ENCODE measurements at places on chromosomes 16 and 17.

- peak; percentile 90 for DNase-seq
Measured at GRCh38 chr16:1331712-1332617, 1.5 kb upstream of the BAIAP3 start.

DNA sequence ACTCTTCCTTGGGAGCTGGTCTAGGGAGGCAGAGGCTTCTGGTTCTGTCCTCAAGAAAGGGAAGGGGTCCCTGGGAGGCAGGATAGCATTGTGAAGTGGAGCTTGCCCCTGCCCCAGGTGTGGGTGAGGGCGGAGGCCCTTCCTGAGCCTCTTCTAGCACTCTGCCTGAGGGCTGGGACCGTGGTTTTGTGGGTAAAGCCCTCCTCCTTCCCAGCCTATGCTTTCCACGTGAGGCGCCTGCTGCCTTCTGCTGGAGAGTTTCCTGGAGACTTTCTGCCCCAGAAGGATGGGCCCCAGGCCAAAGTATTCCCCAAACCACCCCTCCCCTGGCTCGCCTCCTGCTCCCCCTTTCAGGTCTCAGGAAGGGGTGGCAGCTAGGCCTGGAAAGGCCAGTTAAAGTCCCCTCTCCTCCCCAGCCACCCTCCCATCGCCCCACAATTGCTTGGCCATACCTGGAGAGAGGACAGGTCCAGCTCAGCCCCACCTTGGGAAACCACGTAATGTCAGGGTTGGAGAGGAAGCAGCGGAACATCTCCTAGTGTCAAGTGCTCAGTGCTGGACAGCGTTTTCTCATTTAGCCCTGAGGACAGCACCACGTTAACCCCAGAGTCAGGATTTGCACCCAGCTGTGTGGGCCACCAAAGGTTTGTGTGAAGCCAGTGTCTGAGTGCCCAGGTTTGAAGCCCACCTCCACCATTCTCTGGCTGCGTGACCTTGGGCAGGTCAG, 5.6 kb downstream of the SBK1 start:
- no peak for DNase-seq

DNA sequence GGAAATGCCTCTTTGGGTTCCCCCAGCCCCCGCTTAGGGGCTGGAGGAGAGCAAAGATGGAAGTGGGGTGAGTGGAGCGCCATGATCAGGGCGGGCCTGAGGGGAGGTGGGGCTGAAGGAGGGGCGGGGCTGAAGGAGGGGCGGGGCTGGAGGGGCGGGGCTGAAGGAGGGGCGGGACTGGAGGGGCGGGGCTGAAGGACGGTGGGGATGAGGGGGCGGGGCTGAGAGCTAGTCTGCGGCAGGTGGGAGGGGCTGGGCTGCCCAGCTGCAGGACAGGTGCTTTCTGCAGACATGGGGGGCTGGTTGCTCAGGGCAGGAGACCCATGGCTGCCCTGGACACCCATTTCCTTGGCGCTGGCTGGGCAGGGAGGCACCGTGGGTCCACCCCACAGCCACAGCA, 39.1 kb upstream of the PABPN1L start:
- no peak for DNase-seq

- no peak for DNase-seq
Measured at GRCh38 chr16:85829171-85829719, 29.8 kb downstream of the COX4I1 start.

- DNase-seq, result no peak
Measured at GRCh38 chr16:64428463-64429113, 693.3 kb downstream of the CDH11 start.

DNA sequence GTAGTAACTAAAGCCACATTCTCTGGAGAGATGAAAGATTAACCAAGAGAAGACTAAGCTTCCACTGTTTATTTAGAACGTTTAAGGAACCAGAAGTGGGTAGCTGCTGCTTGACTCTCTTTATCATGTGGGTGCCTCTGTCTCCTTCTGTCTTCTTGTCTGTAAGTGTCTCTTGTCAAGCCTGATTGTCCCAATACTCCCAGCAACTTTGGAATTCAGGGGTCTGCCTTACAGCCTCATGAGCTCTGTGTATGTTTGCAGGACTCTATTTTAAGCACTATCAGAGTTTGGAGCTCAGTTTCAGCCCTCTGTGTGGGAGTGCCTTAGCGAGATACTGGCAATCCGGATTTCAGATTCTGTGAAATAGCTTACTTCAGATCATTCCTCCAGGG, 29.3 kb upstream of the SPACA3 start:
- DNase-seq, result no peak

DNA sequence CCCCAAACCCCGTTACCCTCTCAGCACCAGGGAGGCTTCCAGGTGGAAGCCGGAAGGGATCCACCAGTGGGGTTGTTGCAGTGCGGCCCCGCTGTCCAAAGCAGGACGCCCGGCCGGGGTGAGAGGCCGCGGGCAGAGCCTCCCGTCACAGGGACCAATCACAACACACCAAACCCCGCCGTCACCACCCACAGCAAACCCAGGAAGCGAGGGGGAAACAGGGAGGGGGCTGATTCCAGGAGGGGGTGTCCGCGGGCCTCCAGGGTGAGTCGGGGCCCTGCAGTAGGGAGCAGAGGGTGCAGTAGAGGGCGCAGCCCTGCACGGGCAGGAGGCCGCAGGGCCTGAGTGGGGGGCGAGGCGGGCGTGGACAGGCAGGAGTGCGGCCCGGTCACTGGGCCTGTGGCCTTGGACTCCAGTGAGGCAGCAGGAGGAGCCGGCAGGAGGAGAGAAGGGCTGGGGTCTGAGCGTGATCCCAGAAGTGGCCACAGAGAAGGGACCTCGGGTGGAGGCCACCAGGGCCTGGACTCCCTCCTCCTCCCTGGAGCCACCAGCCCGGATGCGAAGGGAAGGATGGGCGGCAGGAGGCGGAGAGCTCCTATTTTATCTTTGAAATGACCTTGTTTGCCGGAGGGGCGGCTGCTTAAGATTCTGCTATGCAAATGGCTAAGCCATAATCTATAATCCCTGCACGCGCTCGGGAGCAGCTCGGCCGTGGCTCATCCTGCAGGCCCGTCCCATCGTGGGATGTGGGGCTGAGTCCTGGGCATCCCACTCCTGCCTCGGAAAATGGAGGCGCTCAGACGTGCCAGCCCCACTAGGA, 41.5 kb downstream of the ZFPM1 start:
- no peak for DNase-seq

DNA sequence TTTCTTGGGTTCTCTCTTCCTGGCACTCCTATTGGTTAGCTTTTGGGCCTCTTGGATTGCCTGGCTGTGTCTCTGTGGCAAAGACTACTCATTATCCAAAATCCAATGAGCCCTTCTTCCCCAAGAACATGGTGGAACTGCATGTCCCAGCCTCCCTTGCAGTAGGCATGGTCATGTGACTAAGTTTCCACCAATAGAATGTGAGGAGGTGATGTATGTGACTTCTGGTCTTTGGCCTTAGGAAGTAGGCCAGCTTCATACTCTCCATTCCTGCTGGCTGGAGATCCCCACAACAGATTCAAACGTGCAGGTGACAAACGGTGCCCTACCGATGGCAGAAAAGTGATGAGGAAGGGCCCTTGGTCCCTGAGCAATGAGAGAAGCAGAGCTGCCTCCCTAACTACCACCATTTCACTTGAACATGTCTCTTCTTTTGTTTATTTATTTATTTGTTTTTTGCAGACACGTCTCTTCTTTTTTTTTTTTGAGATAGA, 17.3 kb upstream of the SPN start:
- no peak for DNase-seq

GRCh38 chr16:11360641-11361373, 15.5 kb downstream of the RMI2 start:
- no peak for DNase-seq

GRCh38 chr17:61144617-61145564, 254.8 kb upstream of the TBX2 start:
- no peak for DNase-seq

GRCh38 chr16:84369938-84370627, 1.7 kb downstream of the ATP2C2 start:
- no peak for DNase-seq

GRCh38 chr17:61366715-61367413, 32.8 kb upstream of the TBX2 start:
- DNase-seq, result no peak

- no peak for DNase-seq
Measured at GRCh38 chr16:49773534-49774475, 82.1 kb downstream of the ZNF423 start.

DNA sequence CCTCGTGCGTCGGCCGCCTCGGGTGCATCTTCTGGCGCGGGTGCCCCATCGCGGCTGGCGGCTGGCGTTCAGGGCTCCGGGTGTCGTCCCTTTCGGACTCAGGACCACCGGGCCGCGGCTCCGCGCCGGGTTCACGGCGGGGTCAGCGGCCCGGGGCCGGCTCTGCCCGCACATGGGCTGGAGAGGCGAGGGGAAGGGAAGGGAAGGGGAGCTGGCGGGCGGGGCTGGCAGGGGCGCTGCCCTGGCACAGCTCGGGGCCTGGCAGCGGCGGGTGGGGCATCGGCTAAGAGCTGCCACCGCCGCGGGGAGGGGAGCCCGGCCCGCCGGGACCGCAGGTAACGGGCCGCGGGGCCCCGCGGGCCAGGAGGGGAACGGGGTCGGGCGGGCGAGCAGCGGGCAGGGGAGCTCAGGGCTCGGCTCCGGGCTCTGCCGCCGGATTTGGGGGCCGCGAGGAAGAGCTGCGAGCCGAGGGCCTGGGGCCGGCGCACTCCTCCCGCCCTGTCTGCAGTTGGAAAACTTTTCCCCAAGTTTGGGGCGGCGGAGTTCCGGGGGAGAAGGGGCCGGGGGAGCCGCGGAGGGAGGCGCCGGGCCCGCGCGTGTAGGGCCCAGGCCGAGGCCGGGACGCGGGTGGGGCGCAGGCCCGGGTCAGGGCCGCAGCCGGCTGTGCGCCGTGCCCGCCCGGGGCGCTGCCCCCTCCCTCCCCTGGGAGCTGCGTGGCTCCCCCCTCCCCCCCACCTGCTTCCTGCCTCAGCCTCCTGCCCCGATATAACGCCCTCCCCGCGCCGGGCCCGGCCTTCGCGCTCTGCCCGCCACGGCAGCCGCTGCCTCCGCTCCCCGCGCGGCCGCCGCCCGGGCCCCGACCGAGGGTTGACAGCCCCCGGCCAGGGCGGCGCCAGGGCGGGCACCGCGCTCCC, 646 bp downstream of the HIC1 start:
- DNase-seq, result no peak

GRCh38 chr17:76270770-76271668, 5.9 kb downstream of the UBALD2 start:
- no peak for DNase-seq

- no peak for DNase-seq
Measured at GRCh38 chr17:73126716-73127473, 34.4 kb upstream of the SLC39A11 start.

GRCh38 chr17:45115871-45116270, 16.4 kb downstream of the PLCD3 start:
- DNase-seq, result no peak

DNA sequence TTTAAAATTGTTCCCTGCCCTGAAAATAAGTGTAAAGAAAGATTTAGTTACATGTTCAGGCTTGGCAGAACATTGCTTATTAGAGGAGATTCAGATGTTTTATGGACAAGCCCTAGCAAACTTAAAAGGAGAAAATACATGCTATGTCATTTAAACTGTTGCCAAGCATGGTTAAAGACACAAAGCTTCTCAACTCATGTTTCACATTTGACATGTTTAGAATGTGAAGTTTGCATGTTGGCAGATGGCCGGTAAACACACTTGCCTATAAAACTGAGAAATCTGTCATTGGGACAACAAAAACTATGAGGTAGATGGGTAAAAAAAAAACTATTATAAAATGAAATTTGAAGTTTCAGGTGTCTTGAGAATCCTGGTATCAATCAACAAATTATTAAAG, 5.8 kb downstream of the KRTAP29-1 start:
- DNase-seq, result no peak

DNA sequence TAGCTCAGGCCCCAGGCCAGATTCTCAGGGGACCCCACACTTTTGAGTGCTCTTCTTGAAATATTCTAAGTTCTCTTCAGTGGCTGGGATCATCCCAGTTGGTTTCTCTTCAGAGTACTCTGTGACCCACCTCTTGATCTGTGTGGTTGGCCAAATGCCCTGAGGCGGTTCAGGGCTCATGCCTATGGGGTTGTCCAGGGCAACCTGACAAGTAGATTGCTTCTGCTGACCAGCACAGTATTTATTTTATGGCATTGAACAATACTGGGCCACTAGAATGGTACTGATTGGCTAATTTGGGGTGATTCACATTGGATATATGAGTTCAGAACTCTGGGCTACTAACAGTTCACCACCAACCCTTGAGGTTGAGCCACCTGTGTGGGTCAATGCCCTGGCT, 7.4 kb upstream of the GOSR2 start:
- DNase-seq, result no peak

DNA sequence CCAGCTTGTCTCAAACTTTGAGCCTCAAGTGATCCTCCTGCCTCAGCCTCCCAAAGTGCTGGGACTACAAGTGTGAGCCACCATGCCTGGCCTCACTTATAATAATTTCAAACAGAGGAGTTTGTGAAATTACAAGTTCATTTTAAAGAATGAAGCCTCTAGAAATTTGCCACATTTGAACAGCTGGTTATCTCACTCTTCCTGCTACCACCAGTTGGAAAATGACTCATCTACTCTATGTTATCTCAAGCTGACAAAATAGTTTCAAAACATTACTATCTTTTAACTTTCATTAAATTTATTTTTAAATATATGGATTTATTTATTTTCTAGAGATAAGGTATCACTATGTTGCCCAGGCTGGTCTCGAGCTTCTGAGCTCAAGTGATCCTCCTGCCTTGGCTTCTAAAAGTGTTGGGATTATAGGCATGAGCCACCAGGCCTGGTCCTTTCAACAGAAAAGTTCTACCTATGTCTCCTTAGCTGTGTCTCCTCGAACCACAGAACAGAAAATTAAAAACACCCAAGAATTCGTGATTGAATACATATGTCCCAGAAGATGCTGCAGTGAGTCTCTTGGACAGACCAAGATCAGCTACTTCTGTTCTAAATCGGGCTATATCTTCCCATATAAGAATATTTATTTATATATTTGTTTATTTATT, 47.6 kb downstream of the MYH13 start:
- no peak for DNase-seq

DNA sequence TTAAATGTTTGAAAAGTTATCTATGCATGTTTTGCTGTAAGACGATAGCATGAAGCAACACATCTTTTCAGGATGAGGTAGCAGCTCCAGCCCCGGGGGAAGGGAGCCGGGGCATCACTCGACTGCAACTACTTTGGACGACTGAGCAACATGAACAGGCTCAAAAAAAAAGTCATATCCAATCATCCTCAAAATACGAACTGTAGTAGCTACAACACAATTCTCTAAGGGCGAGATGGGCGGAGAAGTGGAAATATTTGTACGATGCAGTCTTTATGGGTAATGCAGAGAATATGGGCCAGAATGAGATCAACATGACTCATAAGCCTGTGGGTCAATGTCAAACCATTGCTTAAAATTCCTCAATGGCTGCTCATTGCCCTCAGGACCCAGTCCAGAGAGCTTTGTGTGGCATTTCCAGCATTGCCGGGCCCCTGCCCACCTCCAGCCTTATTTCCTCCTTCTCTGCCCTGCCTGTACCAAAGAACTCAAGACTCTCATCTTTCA, 17.7 kb upstream of the SMURF2 start:
- no peak for DNase-seq

- no peak for DNase-seq
Measured at GRCh38 chr17:4691686-4692085, 12.3 kb downstream of the PELP1 start.

GRCh38 chr17:75478508-75478907, 22.1 kb downstream of the TMEM94 start:
- no peak for DNase-seq
